Naive thymus-derived CD4-positive, alpha-beta T cell (primary cell): ENCODE measurements at places on chromosomes 3 and 15.

- DNase-seq, result no peak
Observed at GRCh38 chr3:144548346-144548745, 576.7 kb downstream of the DIPK2A start.

GRCh38 chr15:64597477-64597822, 137.1 kb downstream of the ZNF609 start:
- DNase-seq, result peak; percentile 39

DNA sequence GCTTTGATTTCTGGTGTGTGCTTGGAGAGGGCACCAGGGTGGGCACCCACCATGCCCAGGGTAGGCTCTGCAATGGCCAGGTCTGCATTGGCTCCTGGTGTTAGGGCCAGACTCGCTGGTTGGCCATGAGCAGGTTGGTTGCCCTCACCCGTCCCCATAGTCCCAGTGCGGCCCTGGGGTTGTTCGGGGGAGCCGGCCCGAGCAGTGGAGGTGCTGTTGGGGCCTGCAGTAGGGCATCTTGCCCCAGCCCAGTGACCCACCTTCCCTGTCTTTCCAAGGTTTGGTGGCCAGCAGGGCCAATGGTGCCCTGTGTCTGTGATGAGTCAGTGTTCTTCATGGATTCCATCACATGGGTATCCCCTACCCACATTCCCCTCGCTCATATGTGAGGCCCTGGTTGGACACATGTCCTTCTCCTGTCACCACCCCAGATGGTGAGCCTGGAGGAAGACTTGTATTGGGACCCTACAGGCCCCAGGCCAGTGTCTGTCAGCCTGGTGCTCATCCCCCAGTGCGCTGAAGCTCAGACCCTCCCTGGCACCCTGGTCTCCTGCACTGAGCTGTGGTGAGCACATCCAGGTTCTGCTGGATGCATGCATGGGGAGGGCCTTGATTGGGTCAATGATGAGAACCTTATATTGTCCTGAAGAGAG, 190.1 kb downstream of the UBE3A start:
- no peak for DNase-seq

DNA sequence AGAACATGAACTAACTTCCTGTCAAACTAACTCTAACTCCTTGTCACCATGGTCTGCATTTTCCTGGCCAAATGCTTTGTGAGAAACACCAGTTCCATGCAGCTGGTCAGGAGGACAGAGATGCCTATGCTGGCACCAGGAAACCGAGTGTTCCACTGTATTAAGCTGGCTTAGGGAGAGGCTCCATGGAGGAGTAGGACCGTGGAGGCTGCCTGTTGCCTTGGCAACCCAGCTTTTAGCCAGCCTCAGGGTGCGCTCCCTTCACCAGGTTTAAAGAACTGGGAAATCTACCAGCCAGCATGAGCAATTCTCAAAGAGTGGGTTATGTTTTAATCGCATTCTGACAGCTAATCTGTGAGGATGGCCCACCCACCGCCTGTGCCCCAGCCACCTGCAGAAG, 394.1 kb downstream of the OCA2 start:
- no peak for DNase-seq

DNA sequence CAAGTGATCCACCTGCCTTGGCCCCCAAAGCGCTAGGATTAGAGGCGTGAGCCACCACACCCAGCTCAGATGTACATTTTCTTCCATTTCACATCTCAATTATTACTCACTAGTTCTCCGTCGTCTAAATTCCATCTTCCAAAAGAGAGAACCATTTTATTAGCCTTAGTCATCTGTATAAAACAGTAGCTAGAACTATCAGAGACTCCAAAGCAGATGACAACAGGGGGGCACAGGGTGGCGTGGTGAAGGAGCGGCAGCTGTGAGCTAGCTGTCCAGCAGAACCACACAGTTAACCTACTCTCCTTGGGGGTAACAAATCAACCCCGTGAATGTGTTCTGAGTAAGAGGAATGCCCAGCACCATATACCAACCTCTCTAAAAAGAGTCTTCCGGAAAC, 7.1 kb downstream of the SLC25A20 start:
- no peak for DNase-seq

DNA sequence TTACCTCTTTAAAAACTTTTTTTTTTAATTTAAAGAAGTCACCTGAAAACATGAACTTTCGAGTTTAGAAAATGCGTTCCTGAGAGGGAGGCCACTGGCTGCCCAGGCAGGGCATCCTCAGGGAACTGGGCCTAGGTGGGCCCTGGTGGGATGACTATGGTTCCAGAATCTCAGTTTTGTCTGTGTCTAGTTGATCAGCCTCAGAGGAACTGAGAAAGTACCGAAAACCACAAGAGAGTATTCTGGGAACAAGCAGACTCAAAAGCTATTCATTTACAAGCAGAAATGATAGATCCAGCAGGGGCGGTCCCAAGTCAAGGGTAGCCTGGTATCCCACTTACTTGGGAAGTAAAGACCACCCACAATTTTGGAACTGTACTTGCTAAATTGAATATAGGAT, 10.5 kb downstream of the WWTR1 start:
- no peak for DNase-seq

GRCh38 chr3:53835257-53835656, 11.0 kb downstream of the CHDH start:
- no peak for DNase-seq
